GM10248 (cell line): ENCODE measurements at places on chromosomes 12 and 14.

GRCh38 chr14:100644383-100644782, 57.2 kb upstream of the BEGAIN start:
- no peak for DNase-seq

- DNase-seq: no peak
These were observed 435.0 kb downstream of the NELL2 start for GRCh38 chr12:44441155-44441554.

GRCh38 chr14:60003991-60004390, 84.0 kb downstream of the LRRC9 start:
- no peak for DNase-seq

GRCh38 chr14:56694609-56695008, 115.0 kb downstream of the TMEM260 start:
- DNase-seq: no peak

GRCh38 chr14:28612414-28612813, 154.2 kb upstream of the FOXG1 start:
- DNase-seq: no peak

- DNase-seq: no peak
These were observed 133.5 kb upstream of the KRAS start for GRCh38 chr12:25384038-25384892.
